Activated naive CD8-positive, alpha-beta T cell treated with anti-CD3 and anti-CD28 coated beads for 36 hours (primary cell): ENCODE measurements at places on chromosomes 5 and 9. TPM values are rescaled to one million over a fixed set of nuclear protein-coding genes. Genes with fewer than 3 reads are reported as not detected.

DNA sequence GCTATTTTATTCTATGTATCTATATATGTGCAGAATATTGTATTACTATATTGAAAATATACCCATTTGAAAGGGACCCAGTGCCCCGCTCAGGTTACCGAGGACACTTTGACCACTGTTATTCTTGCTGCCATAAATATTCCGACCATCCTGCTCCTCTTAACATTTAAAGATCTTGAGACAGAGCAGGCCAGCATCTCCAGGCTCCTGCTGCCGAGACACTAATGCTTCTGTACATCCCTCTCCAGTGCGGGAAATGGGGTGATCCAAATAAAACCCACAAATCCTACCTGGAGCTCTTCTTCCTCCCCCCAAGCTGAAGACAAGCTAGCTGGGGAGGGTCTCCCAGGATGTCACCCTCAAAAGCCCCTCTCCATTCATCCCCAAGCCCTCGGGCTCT, 3.9 kb downstream of the SH3PXD2B start:
- H3K27ac ChIP-seq, result no peak overlapping the region
- no peak for DNase-seq
- peaks cover 4% of the 10 kb centered on the region for H3K4me1 ChIP-seq
- H3K36me3 ChIP-seq, result no peaks in the 10 kb centered on the region
- H3K27me3 ChIP-seq, result peaks cover 38% of the 10 kb centered on the region
- H3K4me3 ChIP-seq, result no peak overlapping the region

GRCh38 chr5:56588636-56589480, 226.5 kb upstream of the MAP3K1 start:
- H3K4me1 ChIP-seq, result peaks cover 24% of the 10 kb centered on the region
- no peak overlapping the region for H3K4me3 ChIP-seq
- no peaks in the 10 kb centered on the region for H3K36me3 ChIP-seq
- no peaks in the 10 kb centered on the region for H3K27me3 ChIP-seq

GRCh38 chr9:74887041-74887980, at the start of gene TRPM6:
Gene TRPM6 (minus strand): TSS chr9:74887921. CDS start chr9:74887856, 65 bp downstream.
- peaks cover 64% of the 10 kb centered on the region for H3K27me3 ChIP-seq
- no peaks in the 10 kb centered on the region for H3K36me3 ChIP-seq
- H3K4me3 ChIP-seq, result peak within 1 kb of the TSS; percentile 75
- peaks cover 6% of the 10 kb centered on the region for H3K4me1 ChIP-seq
- peak; percentile 28 for DNase-seq

Gene MAMDC2
- total RNA-seq, result not detected

GRCh38 chr5:73300337-73301207, 127.6 kb downstream of the TMEM174 start:
- peaks cover 97% of the 10 kb centered on the region for H3K27me3 ChIP-seq
- no peak overlapping the region for H3K27ac ChIP-seq
- no peak overlapping the region for H3K4me3 ChIP-seq
- H3K4me1 ChIP-seq, result peaks cover 28% of the 10 kb centered on the region

Gene FBXO10
- total RNA-seq, result 1.9 TPM

GRCh38 chr5:54930736-54931135, 54.7 kb downstream of the ESM1 start:
- no peak overlapping the region for H3K4me3 ChIP-seq
- H3K4me1 ChIP-seq, result peaks cover 3% of the 10 kb centered on the region
- H3K27ac ChIP-seq, result no peak overlapping the region

Gene TLX3
- total RNA-seq, result not detected

- no peak overlapping the region for H3K27ac ChIP-seq
- no peak for DNase-seq
- peaks cover 7% of the 10 kb centered on the region for H3K27me3 ChIP-seq
- H3K4me1 ChIP-seq, result no peaks in the 10 kb centered on the region
- H3K36me3 ChIP-seq, result no peaks in the 10 kb centered on the region
- H3K4me3 ChIP-seq, result no peak overlapping the region
Measured at GRCh38 chr5:67679184-67679841, 482.7 kb upstream of the CD180 start.

GRCh38 chr5:106094839-106095238, 1575.9 kb downstream of the EFNA5 start:
- no peak overlapping the region for H3K27ac ChIP-seq
- no peak overlapping the region for H3K4me3 ChIP-seq
- no peaks in the 10 kb centered on the region for H3K36me3 ChIP-seq
- no peaks in the 10 kb centered on the region for H3K27me3 ChIP-seq
- H3K4me1 ChIP-seq, result no peaks in the 10 kb centered on the region
- no peak for DNase-seq

GRCh38 chr5:16916262-16916878, 19.7 kb downstream of the MYO10 start:
- no peak for DNase-seq
- no peaks in the 10 kb centered on the region for H3K27me3 ChIP-seq
- H3K36me3 ChIP-seq, result no peaks in the 10 kb centered on the region
- H3K27ac ChIP-seq, result no peak overlapping the region
- H3K4me3 ChIP-seq, result no peak overlapping the region
- no peaks in the 10 kb centered on the region for H3K4me1 ChIP-seq

- no peak for DNase-seq
- H3K4me3 ChIP-seq, result no peak overlapping the region
- H3K27me3 ChIP-seq, result no peaks in the 10 kb centered on the region
- H3K27ac ChIP-seq, result no peak overlapping the region
- H3K36me3 ChIP-seq, result no peaks in the 10 kb centered on the region
Measured at GRCh38 chr5:10468256-10468655, 26.6 kb downstream of the ROPN1L start.

Gene HOMER1
- 13.0 TPM for total RNA-seq

- no peak overlapping the region for H3K27ac ChIP-seq
- H3K4me1 ChIP-seq, result peaks cover 12% of the 10 kb centered on the region
- H3K36me3 ChIP-seq, result no peaks in the 10 kb centered on the region
- no peak for DNase-seq
Measured at GRCh38 chr9:99037769-99038483, 67.0 kb upstream of the TGFBR1 start.

- no peaks in the 10 kb centered on the region for H3K36me3 ChIP-seq
- H3K27me3 ChIP-seq, result peaks cover 12% of the 10 kb centered on the region
Measured at GRCh38 chr5:34982823-34983222, 53.5 kb downstream of the DNAJC21 start.

GRCh38 chr9:16867576-16868311, 2.7 kb downstream of the BNC2 start:
- peaks cover 7% of the 10 kb centered on the region for H3K4me1 ChIP-seq
- no peak overlapping the region for H3K27ac ChIP-seq
- H3K4me3 ChIP-seq, result no peak overlapping the region
- no peak for DNase-seq

Gene TMEM252
- not detected for total RNA-seq

DNA sequence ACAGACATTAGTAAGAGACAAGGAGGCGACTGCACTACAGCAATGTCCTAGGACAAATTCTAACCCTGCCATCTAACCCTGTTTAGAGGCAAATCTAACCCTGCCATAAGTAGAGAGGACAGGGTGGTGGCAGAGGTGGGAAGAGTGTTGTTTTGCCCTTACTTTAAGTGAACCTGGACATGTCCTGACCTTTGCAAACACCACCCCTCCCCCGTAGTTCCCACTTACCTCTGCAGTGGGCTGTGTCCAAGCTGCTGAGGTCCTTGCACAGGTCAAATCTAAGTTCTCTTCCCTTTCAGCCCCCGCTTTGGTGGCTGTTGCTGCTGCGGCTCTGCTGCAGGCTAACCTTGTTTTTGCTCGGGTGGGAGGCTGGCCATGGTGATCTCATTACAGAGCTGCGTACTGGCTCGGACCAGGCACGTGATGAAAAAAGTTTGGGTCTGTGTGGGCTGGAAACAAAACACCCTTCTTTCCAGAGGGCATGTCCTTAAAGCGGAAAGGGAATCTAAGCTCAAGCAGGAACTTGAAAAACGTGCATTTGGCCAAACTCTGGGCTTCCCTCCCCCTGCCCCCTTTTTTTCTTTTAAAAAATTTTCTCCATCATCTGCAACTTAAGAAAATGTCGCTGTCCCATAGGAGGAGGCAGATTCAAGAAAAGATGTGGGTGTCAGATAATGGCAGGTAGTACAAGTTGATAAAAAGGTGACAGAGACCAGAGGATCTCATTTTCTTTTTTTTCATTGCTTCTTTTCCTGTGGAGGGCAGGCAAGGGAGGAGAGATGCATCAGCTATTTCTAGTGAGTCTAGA, at the start of gene FAXDC2:
FAXDC2 (minus strand) TSS at position 349 of the 808 bp plus-strand sequence. CDS start 12,425 bp downstream, outside the sequence.
- no peaks in the 10 kb centered on the region for H3K27me3 ChIP-seq
- H3K4me3 ChIP-seq, result no peak within 1 kb of the TSS
- no peak within 1 kb of the TSS for H3K27ac ChIP-seq

DNA sequence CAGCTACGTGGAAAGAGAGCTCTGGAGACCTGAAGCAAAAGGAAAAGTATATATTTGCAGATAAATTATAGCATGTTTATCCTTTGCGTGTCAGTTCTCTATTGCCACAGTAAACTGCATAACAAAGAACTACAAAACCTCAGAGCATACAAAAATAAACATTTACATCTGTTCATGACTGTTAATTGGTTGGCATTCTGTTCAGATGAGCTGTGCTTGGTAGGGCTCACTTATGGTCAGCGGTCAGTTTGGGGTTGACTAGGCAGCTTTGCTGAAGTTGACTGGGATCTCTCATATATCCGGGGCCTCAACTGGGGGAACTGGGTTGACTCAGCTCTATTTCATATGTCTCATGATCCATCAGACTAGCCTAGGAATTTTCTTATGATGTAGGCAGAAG, 257.7 kb downstream of the TLE1 start:
- H3K27ac ChIP-seq, result no peak overlapping the region
- H3K27me3 ChIP-seq, result no peaks in the 10 kb centered on the region
- no peaks in the 10 kb centered on the region for H3K36me3 ChIP-seq
- DNase-seq, result no peak

- no peak overlapping the region for H3K4me3 ChIP-seq
- H3K36me3 ChIP-seq, result no peaks in the 10 kb centered on the region
- H3K4me1 ChIP-seq, result no peaks in the 10 kb centered on the region
- no peak overlapping the region for H3K27ac ChIP-seq
Measured at GRCh38 chr5:88377705-88378656, 109.3 kb upstream of the TMEM161B start.

DNA sequence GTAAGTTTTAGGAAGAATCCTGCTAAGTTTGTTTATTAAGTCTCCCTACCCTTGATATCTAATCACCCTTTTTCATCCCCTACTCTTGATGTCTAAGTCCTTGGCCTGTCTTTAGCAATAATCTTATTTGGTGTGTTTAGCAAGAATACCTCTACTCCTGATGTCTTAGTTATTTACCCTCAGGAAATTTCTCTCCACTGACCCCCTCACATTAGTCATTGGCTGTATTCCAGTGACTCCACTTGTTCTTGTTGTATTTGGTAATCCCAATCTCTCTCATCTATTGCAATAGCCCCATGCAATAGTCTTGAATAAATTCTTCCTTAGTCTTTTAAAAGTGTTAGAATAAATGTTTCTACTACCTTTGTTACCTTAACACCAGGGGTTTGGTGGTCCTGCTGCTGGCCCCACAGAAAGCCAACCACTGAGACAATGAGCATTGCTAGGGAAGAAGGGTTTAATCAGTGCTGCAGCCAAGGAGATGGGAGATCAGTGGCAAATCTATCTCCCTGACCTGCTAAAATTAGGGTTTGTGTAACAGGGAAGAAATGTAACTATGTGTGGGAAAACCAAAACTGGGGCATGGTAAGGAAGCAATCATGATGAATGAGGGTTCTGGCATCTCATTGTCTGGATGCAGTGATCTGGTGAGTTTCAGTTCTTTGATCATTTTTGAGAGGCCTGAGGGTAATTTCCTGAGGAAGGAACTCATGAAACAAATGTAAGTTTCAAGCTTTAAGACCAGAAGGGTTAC, 236.4 kb upstream of the DAB2 start:
- peaks cover 7% of the 10 kb centered on the region for H3K27me3 ChIP-seq
- no peak overlapping the region for H3K27ac ChIP-seq
- peaks cover 30% of the 10 kb centered on the region for H3K4me1 ChIP-seq
- H3K36me3 ChIP-seq, result no peaks in the 10 kb centered on the region

Gene HMGCS1
- 58.4 TPM for total RNA-seq

- H3K27ac ChIP-seq, result no peak overlapping the region
- H3K4me1 ChIP-seq, result peaks cover 6% of the 10 kb centered on the region
- H3K4me3 ChIP-seq, result no peak overlapping the region
- H3K27me3 ChIP-seq, result no peaks in the 10 kb centered on the region
- DNase-seq, result no peak
- H3K36me3 ChIP-seq, result peaks cover 3% of the 10 kb centered on the region
Measured at GRCh38 chr9:123742009-123742767, 187.7 kb downstream of the DENND1A start.

Gene FRRS1L
- not detected for total RNA-seq

DNA sequence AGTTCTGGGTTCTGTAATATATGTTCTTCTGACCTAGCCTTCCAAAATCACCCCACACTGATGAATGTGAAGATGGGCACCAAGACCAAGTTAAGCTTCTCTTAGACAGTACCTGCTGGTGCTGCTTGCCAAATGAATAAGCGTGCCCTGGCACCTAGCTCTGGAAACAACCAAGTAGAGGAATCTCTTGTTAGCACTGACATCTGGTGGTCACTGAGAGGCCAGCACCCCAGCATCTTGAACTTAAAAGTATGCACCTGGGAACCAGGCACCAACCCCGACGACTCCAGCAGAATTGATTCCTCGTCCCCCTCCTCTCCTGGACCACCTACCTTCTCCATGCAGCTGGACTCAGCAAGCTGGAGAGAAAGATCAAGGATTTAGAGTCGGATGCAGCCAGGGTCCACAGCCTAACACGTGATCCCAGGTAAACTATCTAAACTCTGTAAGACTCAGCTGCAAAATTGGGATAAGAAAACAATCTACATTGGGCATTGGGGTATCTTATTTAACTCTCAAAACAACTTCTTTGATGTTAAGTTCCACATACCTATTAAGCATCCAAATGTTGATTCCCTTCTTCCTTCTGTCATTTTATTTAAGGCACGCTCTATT, 89.8 kb downstream of the SLC1A3 start:
- no peak overlapping the region for H3K4me3 ChIP-seq
- H3K4me1 ChIP-seq, result peaks cover 4% of the 10 kb centered on the region
- no peaks in the 10 kb centered on the region for H3K36me3 ChIP-seq
- H3K27ac ChIP-seq, result no peak overlapping the region
- peak; percentile 29 for DNase-seq
- peaks cover 32% of the 10 kb centered on the region for H3K27me3 ChIP-seq

Gene CER1
- total RNA-seq, result not detected

GRCh38 chr5:126526493-126526892, 68.5 kb downstream of the ALDH7A1 start:
- H3K4me1 ChIP-seq, result no peaks in the 10 kb centered on the region
- no peak overlapping the region for H3K27ac ChIP-seq
- no peak for DNase-seq

DNA sequence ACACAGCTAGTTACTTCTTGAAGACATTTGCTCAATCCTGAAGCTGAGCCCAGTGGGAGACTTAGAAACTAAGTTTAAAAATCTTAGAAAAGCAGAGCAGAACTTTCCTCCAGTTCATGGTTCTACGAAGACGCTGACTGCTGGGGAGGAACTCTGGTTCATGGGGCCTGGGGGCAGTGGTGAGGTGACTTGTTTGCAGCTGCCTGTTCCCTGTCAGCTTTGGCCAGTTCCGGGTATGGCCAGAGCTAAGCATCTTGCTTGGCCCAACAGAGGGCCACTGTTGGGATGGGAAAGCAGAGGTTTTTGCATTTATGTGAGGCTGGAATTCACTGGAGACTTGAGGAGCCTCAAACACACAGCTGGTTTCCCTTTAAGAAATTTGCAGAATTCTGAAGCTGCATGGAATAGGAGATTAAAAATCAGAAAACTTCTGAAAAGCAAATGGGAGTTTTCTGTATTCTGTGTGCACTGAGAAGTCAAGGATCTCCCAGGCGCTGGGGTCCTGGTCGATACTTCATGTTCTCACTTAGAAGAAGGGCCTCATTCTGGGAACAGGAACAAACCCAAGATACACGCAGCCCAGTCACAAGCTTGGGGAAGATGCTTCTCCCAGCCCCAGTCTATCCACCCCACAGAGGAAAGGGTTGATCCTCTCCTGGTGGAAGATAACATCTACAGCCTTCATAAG, 10.6 kb upstream of the HMHB1 start:
- no peaks in the 10 kb centered on the region for H3K36me3 ChIP-seq
- H3K27ac ChIP-seq, result no peak overlapping the region
- no peak overlapping the region for H3K4me3 ChIP-seq
- H3K4me1 ChIP-seq, result peaks cover 7% of the 10 kb centered on the region
- no peak for DNase-seq
- peaks cover 6% of the 10 kb centered on the region for H3K27me3 ChIP-seq
